ENCODE measurements at places on chromosomes 6 and 20. TPM values are rescaled to one million over a fixed set of nuclear protein-coding genes. Genes with fewer than 3 reads are reported as not detected.

Gene B3GALT4
- 39.4 TPM for total RNA-seq

Gene NDUFAF4
- total RNA-seq, result 26.5 TPM

DNA sequence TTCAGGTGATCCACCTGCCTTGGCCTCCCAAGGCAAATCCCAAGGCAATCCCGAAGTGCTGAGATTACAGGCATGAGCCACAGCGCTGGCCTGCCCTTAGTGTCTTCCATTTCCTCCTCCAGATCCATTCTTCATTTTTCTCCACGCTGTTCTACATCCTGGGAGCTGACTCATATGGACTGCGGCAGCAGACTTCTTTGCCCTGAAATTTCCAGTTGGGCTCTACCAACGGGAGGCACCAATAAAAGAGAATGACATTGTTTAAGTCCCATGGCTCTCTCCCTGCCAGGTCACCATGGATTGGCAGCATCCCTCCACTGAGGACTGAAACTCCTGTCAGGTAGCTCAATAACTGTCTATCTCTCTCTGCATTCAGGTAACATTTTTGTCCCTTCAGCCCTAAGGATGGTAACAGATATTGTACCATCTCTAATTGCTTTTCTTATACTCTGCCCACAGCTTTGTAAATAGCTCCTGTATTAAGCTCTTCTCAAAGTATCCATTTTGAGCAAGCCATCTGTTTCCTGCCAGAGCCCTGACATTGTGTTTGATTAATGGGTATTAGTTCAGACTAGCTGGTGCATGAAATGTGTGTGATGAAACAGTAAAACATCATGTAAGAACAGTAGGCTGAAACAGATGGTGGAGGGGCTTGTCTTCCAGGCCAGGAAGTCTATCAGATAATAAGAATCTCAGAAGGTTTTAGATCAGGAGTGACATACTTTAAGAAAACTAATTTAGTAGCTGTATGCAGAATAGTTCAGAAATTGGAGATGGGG lies 3.6 kb downstream of the TBCC start:
- H3K4me1 ChIP-seq, result peaks cover 15% of the 10 kb centered on the region
- H3K27me3 ChIP-seq, result no peaks in the 10 kb centered on the region
- DNase-seq, result no peak
- no peak overlapping the region for H3K4me3 ChIP-seq

Gene HLA-DQA1
- total RNA-seq, result 0.41 TPM

Gene PI3
- total RNA-seq, result 197 TPM

DNA sequence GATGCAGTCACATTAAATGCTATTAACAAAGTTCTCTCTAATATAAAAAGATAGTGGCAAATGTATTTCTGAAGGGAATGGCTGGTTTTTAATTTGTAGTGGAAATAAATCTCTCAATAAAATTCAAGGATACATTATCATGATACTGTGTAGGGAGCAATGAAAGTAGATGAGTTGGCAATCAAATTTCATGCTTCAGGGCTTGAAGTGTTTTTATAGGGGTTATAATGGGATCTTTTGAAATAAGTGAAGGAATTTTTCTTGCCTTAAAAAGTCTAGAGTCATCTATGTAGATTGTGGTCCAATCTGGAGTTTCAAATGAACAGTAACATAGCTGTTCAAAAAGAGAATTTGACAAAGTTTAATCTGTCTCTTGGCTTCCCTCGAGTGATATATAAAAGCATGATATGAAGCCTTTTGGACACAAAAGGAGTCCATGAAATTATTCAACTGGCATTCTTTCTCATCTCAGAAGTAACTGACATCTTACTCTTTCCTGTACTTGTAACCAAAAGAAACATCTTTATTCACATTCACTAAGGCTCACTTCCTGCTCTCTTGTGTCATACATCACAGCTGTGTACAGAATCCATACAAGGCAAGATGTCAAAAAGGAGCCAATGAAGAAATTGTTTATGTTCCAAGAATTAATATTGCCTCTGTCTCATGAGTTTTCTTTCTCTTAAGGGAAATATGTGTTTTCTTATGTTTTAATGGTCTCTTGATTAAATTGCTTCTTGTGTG lies 591.0 kb upstream of the GJE1 start:
- no peaks in the 10 kb centered on the region for H3K4me1 ChIP-seq
- no peak for DNase-seq
- no peaks in the 10 kb centered on the region for H3K27me3 ChIP-seq
- no peak overlapping the region for H3K4me3 ChIP-seq

DNA sequence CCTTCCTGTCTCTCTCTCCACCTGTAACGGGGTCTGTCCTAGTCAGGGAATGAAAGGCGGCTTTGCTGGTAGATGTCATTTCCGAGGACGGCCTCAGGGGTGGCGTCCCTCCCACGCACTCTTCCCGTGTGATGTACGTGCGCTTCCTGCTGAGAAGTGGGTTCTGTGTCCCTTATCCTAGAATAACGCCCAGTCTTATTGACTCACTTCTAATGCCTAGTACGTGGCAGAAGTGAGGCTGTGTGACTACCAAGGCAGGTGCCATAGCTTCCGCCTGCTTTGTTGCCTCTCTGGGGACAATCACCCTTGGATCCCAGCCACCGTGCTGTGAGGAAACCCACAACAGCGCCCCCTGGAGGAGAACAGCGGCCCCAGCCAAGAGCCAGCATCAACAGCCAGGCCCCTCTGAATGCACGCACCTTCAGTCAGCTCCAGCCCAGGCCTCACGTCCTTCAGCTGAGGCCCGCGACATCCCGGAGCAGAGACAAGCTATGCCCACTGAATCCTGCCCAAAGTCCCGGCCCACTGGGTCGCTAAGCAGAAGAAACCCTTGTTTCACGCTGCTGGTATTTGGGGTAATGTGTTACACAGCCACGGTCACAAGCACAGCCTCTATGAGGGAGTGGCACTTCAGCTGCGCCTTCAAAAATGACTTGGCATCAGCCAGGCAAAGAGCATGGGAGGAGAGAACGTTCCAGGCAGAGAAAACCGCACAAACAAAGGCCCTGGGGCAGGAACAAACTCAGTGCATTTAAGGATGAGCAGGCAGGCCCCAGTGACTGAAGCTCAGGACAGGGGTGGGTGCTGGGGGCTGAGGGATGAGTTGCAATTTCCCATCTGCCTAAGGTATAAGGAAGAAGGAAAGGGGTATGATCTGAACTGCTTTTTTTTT lies 224.2 kb downstream of the NFATC2 start:
- no peaks in the 10 kb centered on the region for H3K4me1 ChIP-seq
- H3K27ac ChIP-seq, result no peak overlapping the region
- no peaks in the 10 kb centered on the region for H3K27me3 ChIP-seq
- H3K4me3 ChIP-seq, result no peak overlapping the region

All from transverse colon (tissue), 4 donors.